A549 treated with ZK216348 at 1 μM for 4 hours (cell line): ENCODE measurements at places on chromosomes 2 and 18. TPM values are rescaled to one million over a fixed set of nuclear protein-coding genes. Genes with fewer than 3 reads are reported as not detected.

Gene CD8A
- 0.20 to 0.42 TPM (median 0.28 TPM) in 5 replicates for total RNA-seq

Gene CLIP4
- total RNA-seq: 19.8 to 29.6 TPM (median 23.6 TPM) in 5 replicates

Gene NEURL3
- 0.82 to 1.2 TPM (median 1.0 TPM) in 5 replicates for total RNA-seq

Gene CHST9
- total RNA-seq: not detected in 5 replicates

Gene FBLN7
- total RNA-seq: 0.28 to 0.91 TPM (median 0.60 TPM) in 5 replicates

Gene MYO7B
- 0.14 to 0.43 TPM (median 0.25 TPM) in 4 of 5 replicates, not detected in the other for total RNA-seq
